ENCODE measurements at places on chromosomes 11 and 22.

- no peak for DNase-seq
These were observed 19.4 kb downstream of the LAYN start for GRCh38 chr11:111559800-111560464.

- no peak for DNase-seq
These were observed 7.4 kb upstream of the BLID start for GRCh38 chr11:122123263-122123929.

DNA sequence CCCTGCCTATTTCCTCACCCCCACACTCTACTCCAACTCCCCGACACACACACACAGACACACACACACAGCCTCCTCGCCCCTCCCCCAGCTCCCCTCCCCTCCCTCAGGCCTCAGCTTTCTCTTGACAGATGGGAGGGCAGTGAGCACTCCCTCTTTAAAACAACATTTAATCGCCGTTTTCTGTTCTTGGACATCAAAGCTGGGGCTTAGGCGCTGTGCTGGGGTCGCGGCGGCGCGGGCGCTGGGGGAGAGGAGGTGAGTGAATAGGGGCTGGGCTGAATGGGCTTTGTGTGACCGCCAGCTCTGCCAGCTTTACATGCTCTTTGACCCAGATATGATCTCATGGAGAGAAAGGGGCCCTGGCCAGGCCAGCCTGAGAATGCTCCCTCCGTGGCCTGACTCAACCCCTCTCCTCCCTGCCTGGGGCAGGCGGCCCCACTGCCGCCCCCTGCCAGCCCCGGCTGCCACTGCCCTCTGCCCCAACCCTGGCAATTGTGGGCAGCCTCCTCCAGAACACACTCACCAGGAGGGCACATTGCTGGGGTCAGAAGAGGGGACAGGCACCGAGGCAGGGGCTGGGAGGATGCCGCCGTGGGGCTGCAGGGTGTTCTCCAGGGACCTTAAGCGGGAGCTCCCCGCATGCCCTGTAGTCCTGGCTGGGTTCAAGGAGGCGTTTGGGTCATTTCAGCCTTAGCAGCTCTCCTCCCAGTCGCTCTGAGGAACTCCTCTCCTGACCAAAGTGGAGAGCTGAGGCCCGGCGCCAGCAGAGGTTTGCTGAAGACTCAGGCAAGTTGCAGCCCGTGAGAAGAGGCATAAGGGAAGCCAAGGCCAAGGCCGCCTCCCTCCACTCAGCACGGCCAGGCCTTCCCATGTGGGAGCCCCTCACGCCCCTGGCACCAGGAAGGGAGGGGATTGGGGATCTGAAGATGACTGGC lies 38.3 kb upstream of the NNMT start:
- peak; percentile 30 for DNase-seq

DNA sequence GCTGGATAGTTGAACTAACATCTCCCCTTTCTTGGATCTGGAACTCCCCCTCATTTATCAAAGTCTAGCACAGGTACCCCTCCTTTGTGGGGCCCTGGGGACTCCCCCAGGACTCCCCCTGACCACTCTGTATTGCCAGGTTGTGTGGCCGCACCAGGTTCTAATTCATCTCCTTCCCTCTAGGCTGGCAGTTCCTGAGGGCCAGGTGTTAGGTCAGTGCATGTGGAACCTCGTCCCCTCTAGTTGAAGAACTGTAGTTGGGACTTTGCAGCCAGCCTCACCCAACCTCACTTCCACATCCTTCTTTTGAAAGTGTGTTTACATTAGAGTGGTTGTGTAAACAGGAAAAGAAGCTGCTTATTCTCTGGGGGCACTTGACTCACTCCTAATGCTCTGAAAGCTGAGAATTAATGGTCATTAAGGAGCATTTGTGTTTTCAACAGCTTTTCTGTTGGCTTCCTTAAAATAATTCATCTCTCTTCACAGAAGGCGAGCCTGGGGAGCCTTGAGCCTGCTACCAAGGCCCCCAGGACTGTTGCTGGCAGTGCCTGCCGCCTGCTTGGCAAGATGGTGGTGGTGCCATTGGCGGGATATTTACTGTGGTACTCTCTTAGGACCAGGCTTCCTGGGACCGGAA lies 11.8 kb downstream of the UPB1 start:
- DNase-seq = peak; percentile 83

DNA sequence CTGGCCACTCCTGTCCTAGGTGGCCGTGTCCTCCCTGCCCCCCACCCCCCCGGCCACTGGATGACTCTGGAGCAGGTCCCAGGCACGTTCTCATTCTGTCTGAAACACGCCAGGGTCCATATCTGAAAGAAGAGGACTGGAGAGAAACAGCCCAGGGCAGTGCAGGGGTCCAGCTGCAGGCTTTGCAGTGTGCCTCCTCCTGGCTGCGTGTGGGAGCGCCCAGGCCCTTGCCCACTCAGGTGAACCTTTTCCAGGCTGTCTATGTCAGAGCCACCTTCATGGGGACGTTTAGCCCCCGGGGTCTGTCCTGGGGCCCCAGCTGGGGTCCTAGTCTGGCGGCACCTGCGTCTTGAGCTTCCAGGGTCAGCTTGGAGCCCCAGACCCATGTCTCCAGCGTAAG lies 15.6 kb downstream of the GRAMD4 start:
- no peak for DNase-seq

DNA sequence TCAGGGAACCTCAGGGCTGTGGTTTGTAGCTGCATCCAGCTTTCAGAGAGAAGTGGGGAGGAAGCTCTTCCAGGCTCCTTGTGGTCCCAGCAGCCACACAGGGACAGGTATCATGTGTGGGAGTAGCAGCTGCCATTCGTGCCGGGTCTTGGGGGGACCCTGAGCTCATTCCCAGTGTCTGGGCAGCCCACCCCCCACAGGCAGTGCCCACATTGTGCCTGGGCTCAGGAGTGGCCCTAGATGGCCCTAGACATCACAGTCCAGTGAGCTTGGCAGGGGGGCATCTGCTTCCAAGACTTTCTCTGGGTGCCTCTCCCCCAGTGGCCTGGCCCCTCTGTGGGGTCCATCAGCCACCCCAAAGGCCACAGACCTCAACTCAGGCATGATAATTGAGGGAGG lies 619.7 kb downstream of the BRD1 start:
- DNase-seq = no peak

DNA sequence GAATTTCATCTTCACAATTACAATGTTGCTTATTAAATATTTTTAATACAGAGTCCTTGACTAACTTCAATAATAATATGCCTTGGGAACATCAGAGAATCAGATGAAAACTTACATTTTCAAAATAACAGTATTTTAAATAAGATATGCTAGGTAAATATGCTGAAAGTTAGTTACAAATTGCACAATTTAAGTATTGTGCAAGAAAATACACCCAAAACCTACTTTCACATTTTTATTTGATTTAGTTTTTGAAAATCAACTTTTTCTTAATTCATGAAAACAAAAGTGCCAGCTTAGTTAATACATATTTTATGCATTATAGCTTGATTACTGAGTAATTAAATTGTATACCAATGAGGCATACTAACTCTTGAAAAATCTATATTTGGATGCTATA lies 76.8 kb downstream of the SOX6 start:
- no peak for DNase-seq

Measured in NB4 (cell line).